Endodermal cell (in vitro differentiated cells): ENCODE measurements at places on chromosomes 2 and 18.

DNA sequence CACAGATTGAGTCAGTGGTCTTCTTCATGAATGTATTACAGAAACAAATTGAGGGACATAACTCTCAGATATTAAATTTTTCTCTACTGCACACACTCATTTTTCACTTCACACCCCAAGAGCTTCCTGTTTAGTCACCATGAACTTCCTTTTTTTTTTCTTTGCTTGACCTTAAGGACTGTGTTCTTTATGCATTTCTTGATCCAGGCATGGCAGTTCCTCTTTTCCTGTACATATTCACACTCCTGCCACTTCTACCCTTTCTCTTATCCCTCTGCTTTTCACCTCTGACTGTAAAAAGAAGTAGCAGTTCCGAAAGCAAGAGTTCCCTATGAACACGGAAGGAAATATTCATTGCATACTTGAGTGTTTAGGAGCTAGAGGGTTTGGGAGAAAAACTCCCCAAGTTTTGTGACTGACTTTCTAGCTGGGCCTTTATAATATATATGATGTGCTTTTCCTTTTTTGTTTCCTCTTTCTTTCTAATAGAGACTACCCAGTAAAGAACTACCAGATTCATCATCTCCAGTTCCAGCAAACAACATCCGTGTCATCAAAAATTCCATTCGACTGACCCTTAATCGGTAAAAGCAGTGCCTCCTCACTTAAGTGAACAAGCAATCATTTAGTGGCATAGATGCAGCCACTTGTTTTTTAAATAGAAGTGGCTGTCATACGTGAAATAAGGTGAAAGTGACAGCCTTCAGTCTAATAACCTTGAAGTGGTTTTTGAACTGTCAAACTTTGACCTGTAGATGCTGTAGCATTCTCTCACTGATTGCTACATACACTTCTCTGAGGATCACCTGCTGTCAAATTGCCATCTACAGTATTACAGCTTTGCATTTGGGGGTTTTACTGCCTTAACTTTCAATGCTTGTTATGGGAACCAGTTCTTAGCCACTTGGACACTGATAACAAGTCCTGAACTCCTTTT is 40.8 kb downstream of the PAPOLG start:
- no peak for DNase-seq

- DNase-seq: no peak
Observed at GRCh38 chr18:34591920-34592444, 118.1 kb upstream of the DTNA start.

GRCh38 chr2:112692495-112692911 is 28.3 kb upstream of the NT5DC4 start:
- peak; percentile 87 for DNase-seq

GRCh38 chr2:10783421-10783820 is 29.2 kb downstream of the PDIA6 start:
- no peak for DNase-seq

DNA sequence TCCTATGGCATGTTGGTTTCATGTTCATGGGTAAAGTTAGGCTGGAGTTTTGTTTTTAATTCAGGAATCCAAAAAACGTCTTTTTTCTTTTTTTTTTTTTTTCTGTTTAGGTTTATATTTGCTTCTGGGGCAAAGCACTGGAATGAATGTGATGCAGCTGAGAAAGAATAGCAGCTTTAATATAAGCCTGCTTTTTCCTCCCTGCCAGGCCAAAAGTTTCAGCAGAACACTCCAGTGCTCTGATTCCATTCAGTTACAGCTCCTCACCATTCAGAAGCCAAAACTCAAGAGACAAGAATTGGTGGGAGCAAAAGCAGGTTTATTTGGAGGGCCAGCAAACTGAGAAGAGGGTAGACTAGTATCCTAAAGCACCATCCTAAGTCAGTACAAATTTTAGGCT is 102.7 kb upstream of the PELI1 start:
- DNase-seq: no peak

- no peak for DNase-seq
Observed at GRCh38 chr18:65380986-65381385, 369.8 kb upstream of the CDH7 start.

DNA sequence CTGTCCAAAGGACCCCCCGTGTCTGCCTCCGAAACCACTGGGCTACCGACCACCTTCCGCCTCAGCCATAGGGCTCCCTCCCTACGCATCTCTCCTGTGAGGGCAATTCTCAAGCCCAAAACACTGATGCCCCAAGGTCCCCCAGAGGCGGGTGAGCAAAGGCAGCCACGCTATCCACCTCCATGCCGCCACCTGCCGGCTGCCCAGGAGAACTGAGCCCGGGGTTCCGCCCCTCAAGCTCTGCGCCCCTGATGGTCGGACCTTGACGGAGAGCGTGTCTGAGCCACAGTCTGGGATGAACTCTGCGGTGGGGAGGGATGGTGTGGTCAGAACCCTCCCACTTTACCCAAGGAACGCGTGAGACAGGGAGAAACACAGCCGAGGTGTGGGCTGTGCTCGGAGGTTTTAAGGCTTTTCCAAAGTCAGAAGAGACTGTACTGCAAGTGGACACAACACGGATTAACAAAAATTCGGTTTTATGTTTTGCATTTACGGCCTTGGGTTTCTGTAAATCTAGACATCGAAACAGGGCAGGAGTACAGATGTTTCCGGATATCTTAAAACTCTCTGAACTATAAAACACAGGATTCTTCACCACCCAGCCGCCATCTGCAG is 114.1 kb downstream of the ZNF516 start:
- peak; percentile 94 for DNase-seq
